ENCODE measurements at places on chromosomes 11 and 22. TPM values are rescaled to one million over a fixed set of nuclear protein-coding genes. Genes with fewer than 3 reads are reported as not detected.

GRCh38 chr11:120564573-120565311 lies 53.2 kb downstream of the GRIK4 start:
- DNase-seq, result peak; percentile 74

- no peak for DNase-seq
Observed at GRCh38 chr11:24524156-24524555, 27.3 kb downstream of the LUZP2 start.

OR6A2 gene
- 0.50 TPM for total RNA-seq

DNA sequence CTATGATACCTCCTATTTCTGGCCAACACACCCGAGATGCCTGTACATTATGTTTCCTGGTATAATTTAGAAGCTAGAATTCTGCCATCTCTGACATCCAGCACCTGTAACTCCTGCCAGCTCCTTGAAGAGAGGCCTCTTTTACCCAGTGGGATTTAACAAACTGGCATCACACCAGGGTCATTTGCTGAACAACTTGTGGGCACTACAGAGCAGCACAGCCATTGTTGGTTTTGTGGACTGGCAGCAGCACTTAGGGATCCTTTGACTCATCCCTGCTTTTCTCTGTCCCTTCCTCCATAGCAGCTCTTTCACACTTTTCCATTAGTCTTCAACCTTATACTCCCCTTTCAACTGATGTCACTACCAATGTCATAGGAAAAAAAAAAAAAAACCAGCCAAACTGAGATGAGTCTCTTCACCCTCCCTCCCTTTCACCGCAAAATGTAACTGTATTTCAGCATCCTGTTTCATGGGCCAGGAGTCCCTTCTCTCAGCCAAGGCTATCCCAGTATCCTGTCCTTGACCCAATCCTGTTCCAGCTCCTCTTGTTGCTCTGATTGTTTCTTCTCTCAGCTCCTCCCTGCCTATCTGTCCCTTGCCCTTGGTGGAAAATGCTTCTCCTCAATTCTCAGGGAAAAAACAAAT lies 68.7 kb downstream of the PPFIBP2 start:
- no peak for DNase-seq
